ENCODE measurements at places on chromosomes 12 and 14. TPM values are rescaled to one million over a fixed set of nuclear protein-coding genes. Genes with fewer than 3 reads are reported as not detected.

- no peak for DNase-seq
These were observed 84.9 kb downstream of the DNAH10 start for GRCh38 chr12:123847019-123847418.

- no peak for DNase-seq
These were observed 12.2 kb downstream of the GPR84 start for GRCh38 chr12:54352022-54352531.

GRCh38 chr12:107515446-107515958, 170.1 kb upstream of the PWP1 start:
- peak; percentile 85 for DNase-seq

GRCh38 chr14:72800848-72801370, 93.0 kb downstream of the DPF3 start:
- DNase-seq, result no peak

DNA sequence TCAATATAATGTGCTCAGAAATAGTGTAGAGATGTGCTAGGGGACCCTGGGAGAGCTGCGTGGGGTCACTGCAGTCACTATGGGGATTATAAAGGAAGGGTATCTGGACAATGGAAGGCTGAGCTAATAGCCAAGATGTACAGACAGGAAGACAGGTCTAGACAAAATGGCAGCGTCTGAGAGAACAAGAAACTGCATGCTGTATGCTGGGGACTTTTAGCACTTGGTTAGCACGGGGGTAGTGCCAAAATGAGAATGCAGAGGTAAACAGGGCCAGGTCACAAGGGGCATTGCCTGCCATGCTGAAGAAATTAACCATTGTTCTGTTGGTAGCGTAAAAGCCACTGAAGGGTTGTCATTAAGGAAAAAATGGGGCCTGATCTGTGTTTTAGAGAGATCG, 308.2 kb downstream of the EMP1 start:
- DNase-seq, result no peak

DNA sequence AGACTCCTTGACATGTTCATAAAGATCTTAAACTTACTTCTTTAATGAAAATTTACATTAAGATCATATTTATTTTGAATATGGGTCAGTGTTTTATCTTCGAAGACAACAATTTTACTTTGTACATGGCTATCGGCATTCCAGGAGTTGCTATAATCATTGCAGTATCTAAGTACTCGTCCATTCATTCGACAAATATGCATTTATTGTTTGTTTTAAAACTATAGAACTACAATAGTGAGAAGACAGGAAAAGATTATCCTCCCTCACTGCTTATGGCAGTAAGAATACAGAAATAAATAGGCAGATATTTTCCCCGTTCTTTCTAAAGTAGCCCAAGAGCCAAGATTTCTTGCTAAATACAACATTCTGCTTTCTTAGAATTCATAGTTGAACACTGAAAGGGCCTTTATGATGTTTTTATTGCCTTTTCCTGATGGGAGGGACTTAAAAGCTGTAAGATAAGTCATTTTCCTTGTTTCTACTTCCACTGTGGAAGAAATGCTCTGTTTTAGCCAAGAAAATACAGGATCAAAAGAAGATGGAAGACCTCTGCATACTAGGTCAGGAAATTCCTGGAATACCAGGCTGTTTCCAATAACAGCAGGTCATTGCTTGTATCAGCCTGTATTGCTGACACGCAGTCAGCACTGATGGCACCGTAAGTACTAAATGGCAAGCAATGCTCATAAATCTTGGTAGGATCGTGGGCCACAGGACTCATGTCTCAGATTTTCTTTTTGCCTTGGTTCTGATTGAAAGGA, 521.0 kb upstream of the ATP2B1 start:
- peak; percentile 82 for DNase-seq

- DNase-seq, result no peak
These were observed 16.2 kb upstream of the STON2 start for GRCh38 chr14:81416194-81416952.

DNA sequence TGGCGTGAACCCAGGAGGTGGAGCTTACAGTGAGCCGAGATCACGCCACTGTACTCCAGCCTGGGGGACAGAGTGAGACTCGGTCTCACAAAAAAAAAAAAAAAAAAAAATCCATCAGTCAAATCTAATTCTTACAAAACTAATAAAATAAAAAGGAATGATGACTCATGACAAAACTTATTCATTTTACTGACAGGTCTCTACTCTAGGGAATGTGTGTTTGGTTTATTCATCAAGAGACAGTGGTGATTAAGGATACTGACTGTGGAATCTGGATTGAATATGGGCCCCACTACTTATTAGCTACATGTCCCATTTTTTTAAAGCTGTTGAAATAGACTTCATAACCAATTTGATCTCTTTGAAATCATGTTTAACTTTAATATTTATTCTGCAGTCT, 29.3 kb upstream of the GAS2L3 start:
- DNase-seq, result no peak

DNA sequence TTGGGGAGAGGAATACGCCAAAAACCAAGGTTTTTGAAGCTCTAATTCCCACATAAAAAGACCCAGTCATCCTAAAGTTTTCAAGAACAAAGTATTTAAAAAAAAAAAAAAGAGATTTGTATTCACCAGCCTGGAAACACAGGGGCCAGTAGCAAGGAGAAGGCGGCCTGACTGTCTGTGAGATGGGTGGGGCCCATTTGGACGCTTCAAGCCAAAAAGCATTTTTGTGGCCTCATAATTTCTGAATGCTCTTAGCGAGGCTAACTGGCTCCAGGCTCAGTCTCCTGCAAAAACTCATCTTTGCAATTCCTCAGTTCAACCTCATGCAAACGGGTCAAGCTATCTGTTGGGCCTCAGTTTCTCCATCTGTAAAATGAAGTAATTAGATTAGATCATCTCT, 514.1 kb downstream of the MED13L start:
- no peak for DNase-seq

- DNase-seq, result no peak
These were observed 78.0 kb downstream of the DBX2 start for GRCh38 chr12:44972746-44973421.

GRCh38 chr12:114425031-114425626, 19.2 kb upstream of the TBX5 start:
- DNase-seq, result no peak

Gene BMAL2
- total RNA-seq, result 43.6 TPM
